NCI-H1105 (cell line): ENCODE measurements at places on chromosomes 6 and 20.
A peak's percentile ranks its signal among the peaks of the same experiment; 100 is the strongest.

GRCh38 chr6:102149191-102149590 is 755.7 kb downstream of the GRIK2 start:
- peak; percentile 7 for DNase-seq

DNA sequence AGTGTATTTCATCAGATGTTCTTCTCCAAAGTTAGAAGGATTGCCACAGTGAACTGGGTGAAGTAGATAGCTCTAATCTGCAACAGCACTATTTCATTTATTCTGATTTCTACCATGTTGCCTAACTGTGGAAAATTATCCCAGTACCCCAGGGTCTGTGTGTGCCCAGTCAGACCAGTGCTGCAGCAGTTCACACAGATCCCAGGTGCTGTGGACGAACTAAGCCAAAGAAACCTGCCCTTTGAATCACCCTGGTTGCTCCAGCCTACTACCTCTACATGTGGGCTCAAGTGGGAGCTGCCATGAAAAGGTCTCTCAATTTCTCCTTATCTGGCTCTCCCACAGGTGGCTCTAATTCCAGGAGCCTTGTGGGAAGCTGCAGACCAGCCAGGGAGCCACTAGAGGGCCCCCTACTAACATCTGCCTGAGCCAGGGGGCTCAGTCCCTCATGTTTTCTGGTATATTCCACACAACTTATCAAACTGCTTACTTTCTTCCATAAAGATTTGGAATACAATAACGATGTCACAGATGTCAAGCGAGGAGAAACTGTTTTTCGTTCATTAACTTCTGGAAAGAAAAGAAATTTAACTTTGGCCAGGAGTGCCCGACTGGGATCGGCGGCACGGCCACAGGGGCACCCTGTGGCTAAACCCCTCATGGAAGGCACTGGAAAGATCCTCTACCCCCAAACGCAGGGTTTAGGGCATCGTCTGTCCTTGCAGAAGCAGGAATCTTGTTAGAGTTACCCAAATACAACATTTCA is 31.6 kb upstream of the LY86 start:
- DNase-seq = peak; percentile 30

- no peak for DNase-seq
Measured at GRCh38 chr6:148521158-148521557, 178.5 kb downstream of the SASH1 start.

- no peak for DNase-seq
Measured at GRCh38 chr6:134938896-134939295, 11.0 kb downstream of the ALDH8A1 start.

- no peak for DNase-seq
Measured at GRCh38 chr20:19338380-19338779, 125.9 kb downstream of the SLC24A3 start.

GRCh38 chr20:38267296-38267695 is 6.8 kb upstream of the KIAA1755 start:
- no peak for DNase-seq

- DNase-seq = no peak
Measured at GRCh38 chr6:85473748-85474147, 23.9 kb downstream of the NT5E start.

- peak; percentile 30 for DNase-seq
Measured at GRCh38 chr6:83884523-83884922, 25.0 kb downstream of the CYB5R4 start.

GRCh38 chr6:89297695-89298351 is 17.3 kb downstream of the GABRR2 start:
- no peak for DNase-seq

- DNase-seq = no peak
Measured at GRCh38 chr6:52725143-52725534, 38.1 kb downstream of the GSTA2 start.

- DNase-seq = no peak
Measured at GRCh38 chr20:23365390-23366165, 3.6 kb downstream of the GZF1 start.
